Aorta (tissue), 5 donors: ENCODE measurements at places on chromosomes 6 and 20. TPM values are rescaled to one million over a fixed set of nuclear protein-coding genes. Genes with fewer than 3 reads are reported as not detected.

DNA sequence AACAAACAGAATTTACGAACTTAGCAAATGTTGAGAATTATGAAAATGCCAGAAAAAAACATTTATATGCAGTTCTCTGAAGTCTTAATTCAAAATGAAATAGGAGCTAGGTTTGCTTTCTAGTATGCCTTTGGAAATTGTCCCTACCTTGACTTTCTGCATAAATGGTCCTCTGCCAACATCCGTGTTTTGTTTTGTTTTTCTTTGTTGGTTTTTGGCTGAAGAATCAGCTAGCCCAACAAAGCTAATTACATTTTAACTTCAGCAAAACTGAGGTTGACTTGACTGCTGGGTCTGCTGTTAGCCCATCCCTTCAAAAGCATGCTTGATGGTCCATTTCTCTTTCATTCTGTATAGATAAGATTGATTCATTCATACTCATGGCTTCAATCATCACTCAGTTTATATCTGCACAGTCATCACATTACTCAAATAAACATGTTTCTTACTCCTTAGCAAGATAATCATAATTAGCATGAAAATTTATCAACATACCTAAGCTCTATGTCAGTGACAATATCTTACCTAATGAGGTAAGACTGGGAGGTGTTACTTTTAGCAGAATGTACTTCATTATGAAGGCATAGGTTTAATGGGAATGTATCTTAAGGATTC is 76.4 kb downstream of the ADGRB3 start:
- no peak for DNase-seq

- DNase-seq, result no peak
Measured at GRCh38 chr6:126075335-126076071, 89.2 kb downstream of the TRMT11 start.

DNA sequence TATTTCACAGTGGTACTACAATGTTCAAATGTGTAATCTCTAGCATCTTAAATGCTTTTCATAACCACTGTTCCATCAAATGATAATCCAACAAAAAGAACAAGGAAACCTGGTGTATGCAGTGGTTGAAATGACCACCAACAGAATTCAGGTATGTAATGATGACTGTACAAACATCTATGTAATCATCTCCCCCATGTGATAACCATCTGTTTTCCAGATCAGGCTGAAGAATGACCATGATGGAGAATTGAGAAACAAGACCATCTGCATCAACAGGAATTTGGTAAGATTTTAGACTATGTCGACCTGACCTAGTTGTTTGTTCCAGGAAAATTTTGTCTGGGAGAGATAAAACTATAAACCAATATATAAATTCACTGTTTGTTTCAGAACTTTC is 81.3 kb upstream of the ASCC3 start:
- no peak for DNase-seq

- DNase-seq, result no peak
Measured at GRCh38 chr6:89217299-89217910, at the start of gene GABRR1. Gene GABRR1 (minus strand): TSS chr6:89217358. CDS start chr6:89217322, 36 bp downstream.

GSTA3 gene
- total RNA-seq, result not detected

SNHG17 gene
- 46.2 TPM for total RNA-seq

GRCh38 chr6:109516929-109517328 is 33.9 kb upstream of the ZBTB24 start:
- DNase-seq, result no peak

SLC22A3 gene
- 48.4 TPM for total RNA-seq

RAET1E gene
- total RNA-seq, result 0.65 TPM

- DNase-seq, result no peak
Measured at GRCh38 chr6:37583261-37583660, 83.6 kb upstream of the CCDC167 start.

CCN2 gene
- 588 TPM for total RNA-seq

GRCh38 chr6:131222773-131223172 is 87.5 kb downstream of the AKAP7 start:
- no peak for DNase-seq

SRMS gene
- not detected for total RNA-seq

DNA sequence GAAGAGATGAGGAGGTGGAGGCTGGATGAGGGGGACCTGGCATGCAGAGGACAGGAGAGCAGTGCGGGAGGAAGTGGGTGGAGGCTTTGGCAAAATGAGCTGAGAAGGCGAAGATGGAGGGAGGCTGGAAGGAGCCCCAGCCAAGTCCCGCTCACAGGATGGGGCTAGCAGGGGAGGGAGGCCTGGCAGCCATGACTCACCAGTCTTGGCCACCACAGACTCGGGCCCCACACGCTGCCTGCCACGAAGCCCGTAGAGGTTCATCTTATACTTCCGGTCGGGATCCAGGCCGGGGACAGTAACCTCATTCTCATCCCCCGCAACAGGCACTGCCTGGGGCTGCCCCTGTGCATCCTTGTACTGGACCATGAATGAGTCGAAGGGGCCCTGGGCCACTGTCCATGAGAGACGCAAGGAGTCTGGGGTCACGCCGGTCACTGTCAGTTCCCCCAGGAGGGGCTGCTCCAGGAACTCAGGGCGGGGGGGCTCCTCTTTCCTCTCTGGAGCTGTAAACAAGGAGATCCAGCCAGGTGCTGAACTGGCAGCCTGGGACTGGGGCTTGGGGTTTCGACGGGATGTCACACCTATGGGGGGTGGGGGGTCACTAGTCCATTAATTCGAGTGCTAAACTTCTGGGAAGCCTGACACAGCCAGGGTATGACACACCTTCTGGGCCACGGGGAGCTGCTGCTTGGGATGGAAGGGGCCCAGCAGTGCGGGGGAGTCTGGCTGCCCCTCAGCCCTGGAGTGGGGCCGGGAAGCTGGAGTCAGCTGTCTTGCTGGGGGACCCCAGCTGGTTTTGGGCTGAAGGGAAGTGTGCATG is 27.8 kb downstream of the TNXB start:
- peak; percentile 92 for DNase-seq
